G401 (cell line): ENCODE measurements at places on chromosomes 5 and 9. TPM values are rescaled to one million over a fixed set of nuclear protein-coding genes. Genes with fewer than 3 reads are reported as not detected.

The TAF1L gene
- total RNA-seq = under 0.01 and 0.03 TPM in 2 replicates

The TAS2R1 gene
- total RNA-seq = not detected in 2 replicates

The LRRTM2 gene
- not detected in 2 replicates for total RNA-seq

The GRIN3A gene
- total RNA-seq = not detected in 2 replicates

The QSOX2 gene
- 9.0 and 13.7 TPM in 2 replicates for total RNA-seq

The ISOC1 gene
- total RNA-seq = 24.2 and 28.6 TPM in 2 replicates

- no peak for DNase-seq
Observed at GRCh38 chr5:133680830-133681565, 68.7 kb upstream of the FSTL4 start.

DNA sequence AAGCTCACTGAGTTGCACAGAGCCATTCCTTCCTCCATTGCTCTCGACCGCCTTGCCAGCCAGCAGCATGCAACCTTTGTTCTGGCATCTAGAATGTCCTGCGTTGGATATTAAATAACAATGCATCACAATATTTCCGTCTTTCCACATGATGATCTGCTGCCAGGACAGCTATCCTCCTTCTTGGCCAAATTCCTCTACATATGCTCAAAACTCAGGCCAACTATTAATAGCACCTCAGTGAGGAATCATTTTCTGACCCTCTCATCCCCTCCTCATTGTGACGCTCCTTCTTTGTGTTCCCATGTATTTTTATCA is 128.6 kb downstream of the MYO10 start:
- peak; percentile 44 for DNase-seq

GRCh38 chr5:172544371-172545095 is 90.2 kb upstream of the SH3PXD2B start:
- DNase-seq = no peak

DNA sequence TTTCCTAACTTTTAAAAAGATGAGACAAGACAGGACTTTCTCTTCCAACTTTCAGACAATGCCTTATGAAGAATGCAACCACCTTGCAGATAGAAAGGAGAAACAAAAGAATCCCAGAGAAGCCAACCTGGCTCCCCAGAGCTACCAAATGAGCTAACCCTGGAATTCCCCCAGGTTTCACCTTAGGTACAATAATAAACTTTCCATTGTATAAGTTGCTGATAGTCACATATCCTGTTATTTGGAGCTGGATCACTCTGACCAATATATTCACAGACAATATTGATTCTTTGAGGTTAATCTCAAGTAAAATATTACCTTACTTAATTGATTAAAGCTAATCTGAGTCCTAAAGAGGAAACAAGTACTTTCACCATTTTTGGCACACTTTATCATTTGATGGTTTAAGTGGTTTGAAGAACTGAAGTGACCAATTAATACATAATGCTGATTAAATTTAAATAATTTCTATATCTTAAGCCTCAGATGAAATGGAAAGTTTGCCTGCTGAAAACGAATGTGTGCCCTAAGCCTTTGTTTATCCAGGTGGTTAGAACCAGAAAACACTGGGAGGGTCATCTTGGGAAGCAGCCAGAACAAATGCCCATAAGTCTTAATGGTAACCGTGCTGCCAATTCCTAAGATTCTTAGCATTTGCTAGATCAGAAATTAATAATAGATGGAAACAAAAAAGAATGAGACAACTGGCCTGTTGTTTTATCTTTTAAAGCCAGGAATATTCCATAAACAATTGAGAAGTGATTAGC is 159.6 kb upstream of the SLC12A2 start:
- DNase-seq = no peak

DNA sequence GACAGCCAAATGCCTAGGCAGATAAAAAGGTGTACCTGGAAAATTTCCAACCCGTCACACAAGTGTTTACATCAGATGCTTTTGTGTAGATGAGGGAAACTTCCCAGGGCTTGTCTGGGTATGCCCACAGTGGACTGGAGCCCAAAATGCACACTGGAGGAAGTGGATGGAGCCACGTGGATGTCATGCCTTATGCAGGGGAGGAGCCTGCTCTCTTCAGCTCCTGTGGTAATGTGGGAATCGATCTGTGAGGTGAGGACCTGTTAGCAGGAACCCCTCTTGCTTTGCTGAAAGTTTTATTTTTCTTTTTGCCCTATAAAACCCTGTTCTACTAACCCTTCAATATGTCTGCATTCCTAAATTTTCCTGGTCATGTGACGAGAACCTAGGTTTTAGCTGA is 439.2 kb upstream of the CDH9 start:
- no peak for DNase-seq

DNA sequence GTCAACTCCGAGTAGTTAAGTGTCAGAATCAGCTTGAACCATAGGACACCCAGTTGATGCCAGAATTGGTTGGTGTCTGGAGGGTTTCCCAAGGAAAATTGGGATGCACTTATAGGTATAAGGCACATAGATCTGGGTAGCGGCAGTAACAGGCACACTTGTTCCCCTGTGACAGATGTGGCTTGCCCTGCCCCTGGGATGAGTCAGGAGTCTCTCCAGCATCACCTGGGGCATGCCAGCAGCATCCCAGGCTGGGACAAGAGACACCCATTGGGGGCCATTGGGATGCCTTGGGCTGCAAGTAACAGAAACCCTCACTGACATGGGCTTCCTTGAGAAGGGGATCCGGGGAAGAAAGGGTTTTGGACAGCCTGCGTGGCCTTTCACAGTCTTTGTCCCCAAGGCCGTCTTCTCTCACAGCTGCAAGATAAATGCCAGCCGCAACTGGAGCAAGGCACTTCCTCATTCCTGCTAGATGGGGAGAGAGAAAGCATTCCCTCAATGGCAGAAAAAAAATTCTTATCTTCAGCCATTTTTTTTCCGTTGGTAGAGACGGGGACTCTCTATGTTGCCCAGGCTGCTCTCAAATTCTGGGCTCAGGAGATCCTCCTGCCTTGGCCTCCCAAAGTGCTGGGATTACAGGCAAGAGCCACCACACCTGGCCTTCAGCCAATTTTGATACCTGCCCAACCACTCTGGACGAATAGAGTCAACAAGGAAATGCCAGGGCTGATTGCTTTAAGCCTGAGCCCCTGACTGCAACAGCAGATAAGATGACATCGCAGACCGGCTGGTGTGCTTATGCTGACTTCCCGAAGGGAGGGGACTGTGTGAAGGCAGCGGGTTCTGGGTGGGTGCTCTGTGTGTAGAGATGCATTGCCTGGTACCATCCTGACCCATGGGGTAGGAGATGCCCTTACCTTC is 13.3 kb upstream of the RNF130 start:
- no peak for DNase-seq

DNA sequence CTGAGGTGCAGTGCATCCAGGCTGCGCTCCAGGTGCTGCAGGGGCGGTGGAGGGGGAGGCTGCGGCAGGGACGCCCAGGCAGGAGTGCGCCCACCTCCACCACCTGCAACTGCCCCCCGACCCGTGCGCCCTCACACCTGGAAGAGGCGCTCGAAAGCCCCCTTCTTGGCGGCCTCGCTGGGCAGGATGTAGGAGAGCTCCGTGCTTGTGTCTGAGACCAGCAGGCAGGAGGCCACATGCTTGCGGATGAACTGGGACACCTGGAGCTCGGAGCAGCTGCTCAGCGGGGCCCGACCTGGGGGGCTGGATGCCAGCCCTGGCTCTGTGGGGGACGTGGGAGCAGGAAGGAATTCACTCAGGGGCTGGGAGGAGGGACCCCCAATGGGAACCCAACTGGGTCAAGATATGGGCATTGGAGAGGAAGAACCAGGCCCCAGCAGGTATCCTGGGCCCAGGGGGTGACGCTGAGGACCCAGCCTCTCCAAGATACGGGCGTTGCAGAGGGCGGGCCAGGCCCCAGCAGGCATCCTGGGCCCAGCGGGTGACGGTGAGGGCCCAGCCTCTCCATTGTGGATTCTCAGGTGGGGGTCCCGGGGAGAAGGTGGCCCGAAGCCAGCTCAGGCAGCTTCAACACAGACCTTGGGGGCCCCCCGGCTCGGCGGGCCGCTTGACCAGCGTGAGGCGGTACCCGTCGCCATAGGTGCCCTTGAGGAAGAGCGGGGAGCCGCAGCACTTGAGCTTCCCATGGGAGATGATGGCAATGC is 13.1 kb downstream of the ABCA2 start:
- no peak for DNase-seq

GRCh38 chr9:134396258-134396742 is 70.0 kb downstream of the RXRA start:
- no peak for DNase-seq

GRCh38 chr9:34123682-34124081 is 2.8 kb downstream of the DCAF12 start:
- no peak for DNase-seq

DNA sequence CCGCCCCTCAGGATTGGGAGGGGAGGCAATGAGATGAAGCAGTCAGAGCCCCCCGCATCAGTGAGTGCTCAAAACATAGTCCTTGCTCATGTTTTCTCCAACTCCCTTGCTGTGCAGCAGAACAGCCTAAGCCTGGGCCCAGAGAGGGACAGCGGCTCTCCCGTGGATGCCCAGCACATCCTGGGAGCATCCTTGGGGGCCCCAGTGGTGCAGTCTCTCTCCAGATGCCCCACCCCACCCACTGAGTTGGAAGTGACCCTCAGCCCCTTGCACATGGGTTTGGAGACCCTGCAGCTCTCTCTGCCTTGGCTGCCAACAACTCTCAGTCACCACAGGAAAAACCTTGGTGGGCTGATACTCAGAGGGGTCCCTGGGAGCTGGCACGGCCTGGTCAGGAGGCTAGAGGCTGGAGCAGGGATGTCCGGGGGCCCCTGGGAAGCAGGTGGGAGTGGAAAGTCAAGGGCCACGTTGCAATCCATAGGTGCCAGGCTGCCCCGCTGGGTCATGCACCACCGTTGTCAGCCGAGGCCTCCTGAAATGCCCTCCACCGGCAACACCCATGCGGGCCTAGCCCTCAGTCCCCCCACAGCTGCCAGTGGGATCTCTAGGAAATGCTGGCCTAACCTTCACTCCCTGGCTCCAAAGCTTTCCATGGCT is 242.5 kb downstream of the PBX3 start:
- DNase-seq = no peak

GRCh38 chr5:174581479-174581878 is 142.9 kb upstream of the MSX2 start:
- DNase-seq = peak; percentile 15

GRCh38 chr5:64836786-64837185 is 68.1 kb downstream of the CWC27 start:
- DNase-seq = no peak

- no peak for DNase-seq
Observed at GRCh38 chr9:131769361-131769760, 29.5 kb upstream of the RAPGEF1 start.

- no peak for DNase-seq
Observed at GRCh38 chr5:173785400-173785799, 102.7 kb upstream of the CPEB4 start.

DNA sequence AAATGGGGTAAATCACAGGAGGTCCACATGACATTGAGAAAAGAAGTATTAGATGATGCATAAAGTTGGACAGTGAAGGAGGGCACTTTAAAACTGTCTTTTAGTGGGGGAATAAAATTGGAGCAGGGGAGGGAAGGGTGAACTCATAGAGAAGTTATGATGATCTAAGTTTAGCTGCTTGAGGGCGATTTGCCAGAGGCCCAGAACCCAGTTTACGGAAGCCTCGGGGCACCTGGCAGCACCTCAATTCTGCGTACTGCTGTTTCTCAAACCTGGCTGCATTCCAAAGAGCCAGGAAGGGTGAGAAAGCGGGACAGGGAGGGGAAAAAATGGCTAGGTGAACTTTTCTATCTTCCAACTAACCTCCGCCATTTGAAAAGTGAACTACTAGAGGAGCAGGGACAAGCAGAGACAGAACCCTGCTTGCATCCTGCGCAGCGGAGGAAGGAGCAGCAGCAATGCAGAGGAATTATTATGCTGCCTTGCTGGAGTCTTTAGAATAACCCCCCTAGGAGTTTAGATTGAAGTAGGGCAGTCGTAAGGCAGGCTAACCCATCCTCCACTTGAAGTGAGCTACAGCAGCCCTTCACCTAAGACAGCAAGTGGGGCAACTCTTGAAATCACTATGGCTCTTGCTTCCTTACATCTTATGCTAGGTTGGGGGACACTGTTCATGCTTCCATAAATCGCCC is 316.8 kb downstream of the BRINP1 start:
- no peak for DNase-seq

- no peak for DNase-seq
Observed at GRCh38 chr5:80181618-80182211, 74.1 kb downstream of the SERINC5 start.

DNA sequence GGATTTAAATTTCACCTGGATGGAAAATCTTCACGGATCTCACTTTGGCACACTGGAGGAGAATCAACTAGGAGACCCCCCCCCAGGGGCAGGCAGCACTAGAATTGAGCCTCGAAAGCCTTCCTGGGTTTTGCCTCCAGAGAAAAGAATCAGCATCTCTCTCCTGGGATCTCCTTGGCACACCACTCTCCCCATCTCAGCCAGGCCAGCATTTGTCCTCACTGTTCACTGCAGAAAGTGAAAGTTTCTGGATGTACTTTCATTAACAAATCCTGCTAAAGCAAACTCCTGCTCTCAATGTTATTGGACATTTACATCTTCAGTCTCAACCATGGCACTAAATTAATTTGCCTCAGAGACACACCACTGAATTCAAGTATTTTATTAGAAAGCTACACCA is 312.2 kb downstream of the SLIT3 start:
- DNase-seq = no peak
